Mesendoderm (in vitro differentiated cells): ENCODE measurements at places on chromosomes 16 and 17.

- no peak for DNase-seq
Measured at GRCh38 chr17:17795296-17795695, 41.5 kb downstream of the SREBF1 start.

- peak; percentile 87 for DNase-seq
Measured at GRCh38 chr17:66830451-66830850, 4.5 kb upstream of the CACNG5 start.

DNA sequence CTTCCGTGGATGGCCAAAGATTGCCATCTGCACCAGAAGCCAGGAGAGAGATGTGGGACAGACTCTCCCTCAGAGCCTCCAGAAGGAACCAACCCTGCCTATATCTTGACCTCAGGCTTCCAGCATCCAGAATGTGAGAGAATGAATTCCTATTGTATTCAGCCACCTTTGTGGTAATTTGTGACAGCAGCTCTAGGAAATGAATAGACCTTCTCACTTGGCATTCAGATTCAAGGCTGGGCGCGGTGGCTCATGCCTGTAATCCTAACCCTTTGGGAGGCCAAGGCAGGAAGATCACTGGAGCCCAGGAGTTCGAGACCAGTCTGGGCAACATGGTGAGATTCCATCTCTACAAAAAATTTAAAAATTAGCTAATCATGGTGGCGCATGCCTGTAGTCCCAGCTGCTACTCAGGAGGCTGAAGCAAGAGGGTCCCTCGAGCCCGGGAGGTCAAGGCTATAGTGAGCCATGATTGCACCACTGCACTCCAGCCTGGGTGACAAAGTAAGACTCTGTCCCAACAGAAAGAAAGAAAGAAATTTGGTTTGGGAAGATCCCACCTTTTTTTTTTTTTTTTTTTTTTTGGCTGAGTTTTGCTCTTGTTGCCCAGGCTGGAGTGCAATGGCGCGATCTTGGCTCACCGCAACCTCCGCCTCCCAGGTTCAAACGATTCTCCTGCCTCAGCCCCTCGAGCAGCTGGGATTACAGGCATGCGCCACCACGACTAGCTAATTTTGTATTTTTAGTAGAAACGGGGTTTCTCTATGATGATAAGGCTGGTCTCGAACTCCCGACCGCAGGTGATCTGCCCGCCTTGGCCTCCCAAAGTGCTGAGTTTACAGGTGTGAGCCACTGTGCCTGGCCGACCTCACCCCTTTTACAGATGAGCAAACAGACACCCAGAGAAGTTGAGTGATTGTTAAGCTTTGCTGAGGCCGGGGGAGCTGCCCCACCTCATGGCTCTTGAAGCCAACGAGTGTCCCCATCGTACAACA, 4.3 kb upstream of the CPSF4L start:
- DNase-seq = peak; percentile 63

- peak; percentile 83 for DNase-seq
Measured at GRCh38 chr16:87017371-87018012, 299.7 kb downstream of the C16orf95 start.

DNA sequence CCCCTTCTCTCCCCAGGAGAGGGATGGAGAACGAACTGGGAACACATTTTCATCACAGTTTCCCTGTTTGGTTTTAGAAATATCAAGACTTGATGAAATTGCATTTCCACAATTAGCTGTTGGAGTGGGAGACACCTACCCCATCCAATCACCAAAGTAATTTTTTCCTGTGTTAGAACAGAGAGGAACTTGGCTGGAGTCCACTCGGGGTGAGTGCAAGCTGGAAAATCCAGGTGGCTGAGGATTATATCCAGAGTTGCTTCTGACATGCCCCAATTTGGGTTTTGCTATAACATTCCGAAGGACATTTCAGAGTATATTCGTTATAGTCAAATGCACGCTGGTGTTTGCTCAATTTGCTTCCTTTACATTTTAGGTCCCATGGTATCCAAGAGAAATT, 231.8 kb downstream of the C16orf95 start:
- no peak for DNase-seq

DNA sequence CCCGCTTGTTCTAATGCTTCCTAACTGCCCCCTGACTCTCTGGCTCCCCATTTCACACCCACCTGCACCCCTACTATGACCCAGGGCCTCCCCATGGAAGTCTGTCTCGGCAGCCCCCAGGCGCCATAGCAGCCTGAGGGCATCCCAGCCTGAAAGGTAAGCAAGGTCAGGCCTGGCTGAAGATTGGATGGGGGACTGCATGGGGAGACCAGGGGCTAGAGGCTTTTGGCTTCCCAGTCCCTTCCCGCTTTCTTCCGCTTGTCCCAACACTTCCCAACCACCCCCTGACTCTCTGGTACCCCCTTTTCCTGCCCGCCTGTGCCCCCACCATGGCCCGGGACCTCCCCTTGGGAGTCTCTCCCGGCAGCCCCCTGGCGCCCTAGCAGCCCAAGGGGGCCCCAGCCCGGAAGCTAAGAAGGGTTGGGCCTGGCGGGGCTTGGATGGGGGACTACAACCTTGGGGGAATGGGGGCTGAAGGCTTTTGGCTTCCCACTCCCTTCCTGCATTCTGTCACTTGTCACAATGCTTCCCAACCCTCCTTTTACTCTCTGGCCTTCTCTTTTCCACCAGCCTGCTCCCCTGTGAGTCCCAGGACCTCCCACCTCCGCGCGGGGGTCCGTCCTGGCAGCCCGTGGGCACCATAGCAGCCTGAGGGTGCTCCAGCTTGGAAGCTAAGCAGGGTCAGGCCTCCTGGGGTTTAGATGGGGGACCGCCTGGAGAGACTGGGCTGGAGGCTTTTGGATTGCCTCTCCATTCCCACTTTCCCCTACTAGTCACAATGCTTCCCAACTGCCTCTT, 2288.4 kb downstream of the TP53TG3F start:
- no peak for DNase-seq

DNA sequence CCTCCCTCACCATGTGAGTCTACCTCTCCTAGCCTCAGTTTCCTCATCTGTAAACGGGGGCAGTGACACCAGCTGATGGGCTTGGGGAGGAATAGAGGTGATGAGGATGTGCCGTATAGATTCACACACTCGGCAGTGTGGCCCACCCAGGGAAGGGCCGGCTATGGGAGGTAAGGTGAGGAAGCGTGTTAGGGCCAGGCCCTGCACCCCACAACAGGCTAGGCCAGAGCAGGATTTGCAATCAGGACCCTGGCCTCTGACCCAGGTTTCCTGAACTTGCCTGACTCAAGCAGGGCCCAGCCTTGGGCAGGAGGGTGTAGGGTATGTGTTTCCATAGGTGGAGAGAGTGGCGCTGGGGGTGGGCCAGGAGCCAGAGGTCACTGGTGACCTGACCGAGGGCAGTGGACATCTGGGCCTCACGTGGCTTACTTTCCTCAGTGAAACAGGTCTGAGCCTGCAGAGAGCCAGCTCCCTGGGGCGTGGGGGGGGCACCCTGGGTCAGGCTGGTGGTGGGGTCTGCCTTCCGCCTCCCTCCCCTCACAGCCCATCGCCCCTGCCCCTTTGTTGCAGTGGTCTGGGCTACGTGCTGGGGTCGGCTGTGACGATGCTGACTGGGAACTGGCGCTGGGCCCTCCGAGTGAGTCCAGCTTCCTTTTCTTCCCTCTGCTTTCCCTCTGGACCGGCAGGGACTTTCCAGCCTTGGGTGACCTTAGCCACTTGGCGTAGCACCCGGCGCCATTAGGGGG, 12.8 kb downstream of the SPNS3 start:
- DNase-seq = no peak

DNA sequence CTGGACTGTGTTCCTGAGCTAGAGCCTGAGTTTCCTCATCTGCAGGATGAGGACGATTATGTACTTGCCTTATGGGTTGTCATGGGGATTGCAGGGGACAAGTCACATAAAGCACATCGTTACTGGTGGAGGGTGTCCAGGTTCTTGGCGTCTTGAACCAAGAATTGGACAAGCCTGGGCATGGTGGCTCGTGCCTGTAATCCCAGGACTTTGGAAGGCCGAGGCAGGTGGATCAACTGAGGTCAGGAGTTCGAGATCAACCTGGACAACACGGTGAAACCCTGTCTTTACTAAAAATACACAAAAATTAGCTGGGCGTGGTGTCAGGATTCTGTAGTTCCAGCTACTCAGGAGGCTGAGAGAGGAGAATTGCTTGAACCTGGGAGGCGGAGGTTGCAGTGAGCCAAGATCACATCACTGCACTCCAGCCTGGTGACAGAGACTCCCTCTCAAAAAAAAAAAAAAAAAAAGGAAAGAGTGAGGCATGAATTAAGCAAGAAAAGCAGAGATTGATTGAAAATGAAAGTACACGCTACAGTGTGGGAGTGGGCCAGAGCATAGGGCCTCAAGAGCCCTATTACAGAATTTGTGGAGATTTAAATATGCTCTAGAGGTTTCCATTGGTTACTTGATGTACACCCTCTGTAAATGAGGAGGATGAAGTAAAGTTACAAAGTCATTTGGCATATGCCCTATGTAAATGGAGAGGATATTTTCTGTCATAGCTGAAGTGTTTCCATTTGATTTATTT, 30.7 kb downstream of the ADGRG5 start:
- no peak for DNase-seq
